ENCODE measurements at places on chromosomes 4 and X.
A peak's percentile ranks its signal among the peaks of the same experiment; 100 is the strongest.

DNA sequence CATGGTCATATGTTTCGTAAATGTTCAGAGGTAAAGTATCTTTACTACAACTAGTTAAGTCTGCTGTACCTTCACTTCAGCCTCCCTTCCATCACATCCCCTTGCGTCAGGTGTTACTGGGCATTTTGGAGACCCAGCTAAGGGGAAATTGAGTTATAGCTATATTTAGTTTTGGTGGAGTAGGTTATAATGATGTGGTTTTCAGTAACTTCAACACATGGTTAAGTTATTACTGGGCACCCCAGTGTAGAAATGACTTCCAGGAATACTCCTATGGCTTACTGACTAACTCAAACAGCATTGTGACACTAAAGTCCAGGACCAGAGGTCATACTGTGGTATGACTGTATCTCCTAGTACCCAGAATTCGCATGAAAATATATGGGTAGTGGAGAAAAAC is 23.4 kb upstream of the ACSL1 start:
- DNase-seq = no peak

- no peak for DNase-seq
Measured at GRCh38 chrX:113545040-113545439, 704.4 kb upstream of the AMOT start.

DNA sequence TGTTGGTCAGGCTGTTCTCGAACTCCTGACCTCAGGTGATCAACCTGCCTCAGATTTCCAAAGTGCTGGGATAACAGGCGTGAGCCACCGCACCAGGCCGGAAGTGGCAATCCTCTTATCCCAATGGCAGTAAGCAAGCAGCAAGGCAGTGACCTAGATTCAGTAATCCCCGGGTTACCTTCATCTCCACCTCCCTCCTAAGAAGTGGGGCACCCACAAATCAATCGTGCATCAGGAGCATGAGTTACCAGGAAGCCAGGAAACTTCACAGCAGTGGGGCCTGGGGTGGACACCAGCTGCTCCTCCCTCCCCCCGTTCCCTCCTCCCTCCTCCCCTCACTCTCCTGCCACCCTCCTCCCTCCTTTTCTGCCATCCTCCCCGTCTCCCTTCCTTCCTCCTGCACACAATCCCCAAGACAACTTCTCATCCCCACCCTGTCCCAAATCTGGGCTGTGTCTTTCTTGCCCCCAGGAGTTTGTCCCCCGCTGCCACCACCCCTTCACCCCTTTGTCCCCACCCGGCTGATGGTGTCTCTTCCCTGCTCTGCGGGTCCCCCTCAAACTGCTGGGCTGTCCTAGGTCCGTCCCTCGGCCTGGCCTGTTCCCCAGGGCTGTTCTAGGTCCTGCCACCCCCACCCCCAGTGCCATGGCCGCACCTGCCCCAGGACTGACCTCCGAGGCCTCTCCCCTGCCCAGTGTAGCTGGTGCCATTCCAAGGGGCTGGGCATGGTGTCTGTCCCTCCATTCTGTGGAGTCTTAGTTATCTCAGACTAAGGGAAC is 2.2 kb downstream of the PDE6B start:
- DNase-seq = no peak

DNA sequence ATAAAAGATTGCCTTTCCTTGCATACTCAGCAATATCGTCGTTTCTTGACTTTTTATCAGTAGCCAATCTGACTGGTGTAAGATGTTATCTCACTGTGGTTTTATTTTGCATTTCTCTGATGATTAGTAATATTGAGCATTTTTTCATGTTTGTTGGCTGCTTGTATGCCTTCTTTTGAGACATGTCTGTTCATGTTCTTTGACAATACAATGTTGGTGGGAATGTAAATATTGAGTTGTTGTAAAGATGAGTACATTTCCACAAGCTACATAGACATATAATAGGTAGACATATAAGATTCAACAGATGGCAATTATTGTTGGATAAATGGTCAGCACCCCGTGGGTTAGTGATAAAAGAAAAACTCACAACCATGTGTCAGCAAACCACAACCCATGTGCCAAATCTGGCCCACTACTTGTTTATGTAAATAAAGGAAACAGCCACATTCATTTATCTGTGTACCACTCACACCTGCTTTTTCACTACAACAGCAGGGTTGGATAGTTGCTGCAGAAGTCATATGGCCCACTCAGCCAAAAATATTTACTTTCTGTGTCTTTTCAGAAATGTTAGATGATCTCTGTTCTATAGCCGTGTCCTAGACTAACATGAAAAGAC is 153.1 kb upstream of the VCX start:
- no peak for DNase-seq

GRCh38 chrX:146831994-146832393 is 17.4 kb upstream of the CXorf51A start:
- DNase-seq = no peak

- DNase-seq = no peak
Measured at GRCh38 chr4:123997776-123998449, 601.3 kb downstream of the SPRY1 start.

GRCh38 chr4:67615119-67615518 is 56.6 kb downstream of the STAP1 start:
- no peak for DNase-seq

GRCh38 chr4:102869569-102870197 is 891 bp downstream of the CISD2 start:
- DNase-seq = peak; percentile 55

DNA sequence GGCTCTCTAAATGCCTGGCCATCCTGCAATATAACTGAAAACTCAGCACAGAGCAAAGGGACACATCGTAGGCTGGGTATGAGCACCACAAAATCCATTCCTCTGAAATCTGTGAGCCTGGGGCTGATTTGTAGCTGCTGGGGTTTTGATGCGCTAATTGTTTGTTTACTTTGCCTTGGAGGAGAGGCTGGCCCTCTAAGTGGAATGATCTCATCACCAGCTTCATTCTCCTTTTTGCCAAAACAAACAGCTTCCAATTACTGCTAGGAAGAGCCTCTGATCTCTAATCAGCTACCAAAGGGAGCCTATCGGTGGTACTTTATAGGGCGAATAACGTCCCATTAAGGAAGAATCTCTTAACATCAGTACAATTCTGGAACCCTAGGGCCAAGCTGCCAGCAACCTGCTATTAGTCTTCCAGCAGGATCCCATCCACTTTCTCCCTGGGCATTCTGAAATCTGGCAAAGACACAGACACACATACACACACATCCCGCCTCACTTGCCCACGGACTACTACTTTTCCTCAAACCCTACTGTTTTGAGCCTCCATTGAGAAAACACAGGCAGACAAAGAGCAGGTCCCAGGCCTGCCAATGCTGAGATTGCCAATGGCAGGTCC is 5.8 kb downstream of the ANOS1 start:
- DNase-seq = no peak

- no peak for DNase-seq
Measured at GRCh38 chrX:7074148-7074907, 73.2 kb upstream of the STS start.

- DNase-seq = no peak
Measured at GRCh38 chr4:180932370-180933001, 1310.7 kb upstream of the TENM3 start.

GRCh38 chr4:153082322-153083301 is 121.6 kb upstream of the TRIM2 start:
- no peak for DNase-seq

DNA sequence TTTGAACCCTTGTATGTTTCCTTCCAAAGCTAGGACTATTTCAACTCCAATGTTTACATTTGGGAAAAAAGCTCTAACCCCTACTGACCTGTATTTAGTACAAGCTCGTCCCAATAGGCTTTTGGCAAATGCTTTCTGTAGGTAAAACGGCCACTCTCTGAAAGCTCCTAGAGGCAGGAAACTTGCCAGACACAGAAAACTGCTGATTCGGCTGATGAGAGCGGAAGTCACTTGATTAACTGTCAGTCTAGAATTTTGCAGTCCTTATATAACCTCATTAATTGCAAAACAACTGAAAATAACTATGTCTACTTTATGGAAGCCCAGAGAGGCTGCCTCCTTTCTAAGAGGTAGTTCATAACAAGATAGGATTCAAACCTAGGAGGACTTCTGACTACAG is 108.1 kb downstream of the TSPAN7 start:
- DNase-seq = no peak

GRCh38 chrX:122501652-122502051 is 682.4 kb upstream of the GRIA3 start:
- DNase-seq = no peak

DNA sequence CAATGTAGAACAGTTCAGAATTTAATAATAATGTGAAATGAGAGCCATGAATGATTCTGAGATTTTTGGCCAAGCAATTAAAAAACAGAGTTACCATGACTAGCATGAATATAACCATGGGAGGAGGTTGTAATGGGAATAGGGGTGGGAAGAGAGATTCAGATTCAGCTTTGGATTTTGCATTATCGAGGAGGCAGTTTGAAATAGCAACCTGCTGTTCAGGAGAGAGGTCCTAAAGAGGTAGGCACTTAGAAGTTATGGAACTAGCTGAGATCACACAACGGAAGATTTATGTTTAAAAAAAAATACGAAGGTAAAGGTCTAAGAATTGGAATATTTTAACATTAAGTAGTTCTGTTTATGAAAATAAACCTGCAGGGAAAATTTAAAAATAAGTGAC is 124.4 kb upstream of the TECRL start:
- DNase-seq = no peak

DNA sequence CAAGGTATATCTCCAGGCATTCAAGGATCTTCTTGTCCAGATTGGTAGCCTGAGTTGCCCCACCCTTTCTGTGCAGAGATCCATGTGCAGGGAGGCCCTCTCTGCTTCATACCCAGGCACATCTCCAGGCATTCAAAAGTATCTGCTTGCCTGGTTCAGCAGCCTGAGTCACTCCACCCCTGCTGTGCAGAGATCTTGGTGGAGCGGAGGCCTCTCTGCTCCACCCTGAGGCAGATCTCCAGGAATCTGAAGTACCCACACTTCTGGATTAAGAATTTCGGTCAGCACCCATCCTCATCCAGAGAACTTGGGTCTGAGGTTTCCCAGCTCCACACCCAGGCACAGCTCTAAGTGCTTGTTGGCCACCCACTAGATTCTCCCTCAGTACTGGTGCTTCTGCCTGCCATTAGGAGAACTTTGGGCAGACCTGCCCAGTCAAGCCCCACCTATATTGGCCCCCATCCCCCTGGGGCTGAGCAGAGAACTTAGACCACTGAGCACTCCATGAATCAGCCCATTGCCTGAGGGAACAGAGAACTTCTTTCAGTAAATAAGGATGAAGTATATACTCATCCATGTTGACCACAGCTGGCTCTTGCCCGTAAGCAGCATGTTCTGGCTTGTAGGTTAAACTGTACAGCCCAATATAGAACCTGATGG is 199.5 kb upstream of the ZCCHC13 start:
- DNase-seq = no peak

DNA sequence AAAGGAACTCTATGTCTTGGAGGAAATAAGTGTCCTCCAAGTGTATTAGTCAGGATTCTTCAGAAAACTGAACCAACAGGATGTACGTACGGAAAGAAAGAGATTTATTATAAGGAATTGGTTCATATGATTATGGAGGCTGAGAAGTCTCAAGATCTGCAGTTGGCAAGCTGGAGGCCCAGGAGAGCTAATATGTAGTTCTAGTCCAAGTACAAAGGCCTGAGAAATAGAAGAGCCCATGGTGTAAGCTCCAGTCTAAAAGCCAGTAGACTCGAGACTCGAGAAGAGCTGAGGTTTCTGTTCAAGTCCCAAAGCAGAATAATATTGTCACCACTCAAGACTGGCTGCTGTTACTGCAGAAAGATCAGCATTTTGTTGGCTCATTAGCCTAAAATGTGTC is 65.3 kb upstream of the EFNB1 start:
- DNase-seq = no peak

DNA sequence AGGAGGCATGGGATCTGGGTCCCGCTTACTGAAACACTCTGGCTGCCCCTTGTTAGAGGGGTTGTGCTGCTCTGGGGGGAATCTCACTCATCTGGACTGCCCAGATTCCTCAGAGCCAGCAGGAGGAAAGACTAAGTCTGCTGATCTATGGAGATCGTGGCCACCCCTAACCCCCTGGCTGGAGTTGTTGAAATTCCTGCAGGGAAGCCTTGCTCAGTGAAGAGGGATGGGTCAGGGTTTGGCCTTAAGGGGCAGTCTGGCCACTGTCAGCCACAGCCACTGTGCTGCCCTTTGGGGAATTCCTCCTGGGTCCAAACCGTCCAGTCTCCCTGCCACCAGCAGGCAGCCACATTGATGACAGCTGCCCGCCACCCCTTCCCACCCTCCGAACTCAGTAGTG is 362.0 kb upstream of the AMOT start:
- no peak for DNase-seq

DNA sequence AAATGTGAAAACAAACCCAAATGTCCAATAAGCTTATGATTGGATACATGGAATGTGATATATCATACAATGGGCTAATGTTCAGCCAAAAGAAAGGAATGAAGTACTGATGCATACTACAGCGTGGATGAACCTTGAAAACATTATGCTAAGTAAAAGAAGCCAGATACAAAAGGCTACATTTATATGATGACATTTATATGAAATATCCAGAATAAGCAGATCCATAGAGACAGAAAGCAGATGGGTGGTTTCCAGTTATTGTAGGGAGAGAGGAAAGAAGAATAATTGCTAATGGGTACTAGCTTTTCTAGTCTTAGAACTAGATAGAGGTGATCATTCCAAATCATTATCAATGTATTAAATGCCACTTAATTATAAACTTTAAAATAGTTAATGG is 801.3 kb downstream of the IL1RAPL1 start:
- no peak for DNase-seq

DNA sequence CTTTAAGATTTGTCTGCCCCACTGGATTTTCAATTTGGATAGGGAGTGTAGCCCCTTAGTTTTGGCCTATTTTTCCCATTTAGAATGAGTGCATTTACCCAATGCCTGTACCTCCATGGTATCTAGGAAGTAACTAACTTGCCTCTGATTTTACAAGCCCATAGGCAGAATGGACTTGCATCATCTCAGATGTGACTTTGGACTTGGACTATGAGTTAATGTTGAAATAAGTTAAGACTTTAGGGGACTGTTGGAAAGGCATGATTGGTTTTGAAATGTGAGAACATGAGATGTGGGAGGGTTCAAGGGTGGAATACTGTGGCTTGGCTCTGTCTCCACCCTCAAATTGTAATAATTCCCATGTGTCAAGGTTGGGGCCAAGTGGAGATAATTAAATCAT is 2480.2 kb downstream of the PCDH7 start:
- DNase-seq = no peak

DNA sequence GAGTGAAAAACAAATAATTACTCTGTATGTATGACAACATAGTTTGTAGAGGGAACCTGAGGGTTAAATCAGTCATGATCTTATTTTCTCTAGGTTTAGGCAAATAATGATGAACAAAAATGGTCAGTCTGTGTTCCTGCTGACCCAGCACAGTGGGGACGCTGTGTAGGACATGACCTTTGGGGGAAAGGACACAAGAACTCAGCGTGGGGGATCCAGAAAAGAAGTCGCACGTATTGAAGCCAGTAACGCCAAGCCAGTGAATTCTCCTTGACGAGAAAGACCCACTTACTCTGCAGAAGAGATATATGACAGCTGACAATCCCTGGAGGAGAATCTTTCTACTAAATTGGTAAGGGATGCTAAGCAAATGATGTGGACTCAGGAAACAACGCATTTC is 36.6 kb downstream of the HELT start:
- no peak for DNase-seq
